ENCODE measurements at places on chromosomes 3 and 15. TPM values are rescaled to one million over a fixed set of nuclear protein-coding genes. Genes with fewer than 3 reads are reported as not detected.

GRCh38 chr15:52098323-52098722 lies 14.3 kb downstream of the BCL2L10 start:
- no peak overlapping the region for H3K27ac ChIP-seq
- no peak for DNase-seq
- H3K4me1 ChIP-seq = peaks cover 4% of the 10 kb centered on the region

DNA sequence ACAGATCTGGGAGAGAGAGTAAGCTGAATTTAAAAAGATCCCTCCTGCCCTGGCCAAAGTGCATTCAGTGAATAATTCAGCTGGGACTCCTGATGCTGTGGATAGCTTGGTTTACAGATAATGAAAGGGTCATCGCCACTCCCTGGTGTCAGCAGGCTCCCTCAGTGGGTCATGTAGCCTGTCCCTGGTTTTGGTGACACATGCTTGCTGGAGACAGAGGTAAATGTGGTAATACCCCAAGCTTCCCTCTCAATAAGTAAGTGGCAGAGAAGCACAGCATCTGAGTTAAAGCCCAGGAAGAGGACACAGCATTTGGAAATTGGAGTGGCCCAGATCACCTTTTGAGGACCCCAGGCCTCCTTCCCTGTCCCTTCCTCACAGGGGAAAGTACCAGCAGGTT lies 1.8 kb downstream of the TMEM115 start:
- DNase-seq = no peak
- peaks cover 45% of the 10 kb centered on the region for H3K36me3 ChIP-seq
- H3K4me1 ChIP-seq = peaks cover 29% of the 10 kb centered on the region
- peak overlapping the region; percentile 0 for H3K27ac ChIP-seq
- H3K4me3 ChIP-seq = peak overlapping the region; percentile 62

DNA sequence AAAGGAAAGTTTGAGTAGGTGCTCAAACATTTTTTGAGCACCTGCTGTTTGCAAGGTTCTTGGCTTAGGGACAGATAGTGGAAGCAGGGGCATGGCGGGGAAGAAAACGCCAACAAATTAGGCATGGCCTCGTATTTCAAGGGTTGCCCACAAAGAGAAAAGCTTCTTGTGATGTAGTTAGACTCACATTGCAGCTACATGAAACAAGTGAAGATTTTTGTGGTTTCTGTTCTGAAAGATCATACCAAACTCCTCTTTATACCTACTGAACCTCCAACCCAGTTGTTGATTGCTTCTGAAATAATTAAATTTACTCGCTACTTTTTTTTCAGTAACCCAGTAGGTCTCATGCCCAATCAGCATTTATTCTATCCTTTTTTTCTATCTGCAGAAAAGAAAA lies 23.5 kb upstream of the RARB start:
- H3K4me1 ChIP-seq = no peaks in the 10 kb centered on the region
- no peak overlapping the region for H3K27ac ChIP-seq
- no peak overlapping the region for H3K4me3 ChIP-seq
- no peaks in the 10 kb centered on the region for H3K27me3 ChIP-seq
- H3K36me3 ChIP-seq = no peaks in the 10 kb centered on the region

- no peaks in the 10 kb centered on the region for H3K36me3 ChIP-seq
- H3K27me3 ChIP-seq = no peaks in the 10 kb centered on the region
- H3K4me3 ChIP-seq = no peak overlapping the region
- H3K27ac ChIP-seq = no peak overlapping the region
- no peaks in the 10 kb centered on the region for H3K4me1 ChIP-seq
- no peak for DNase-seq
Observed at GRCh38 chr3:64509206-64509605, 178.6 kb downstream of the ADAMTS9 start.

GRCh38 chr15:75672646-75673425 lies 25.1 kb downstream of the SNX33 start:
- no peak overlapping the region for H3K4me3 ChIP-seq
- peaks cover 57% of the 10 kb centered on the region for H3K4me1 ChIP-seq
- no peak overlapping the region for H3K27ac ChIP-seq

DNA sequence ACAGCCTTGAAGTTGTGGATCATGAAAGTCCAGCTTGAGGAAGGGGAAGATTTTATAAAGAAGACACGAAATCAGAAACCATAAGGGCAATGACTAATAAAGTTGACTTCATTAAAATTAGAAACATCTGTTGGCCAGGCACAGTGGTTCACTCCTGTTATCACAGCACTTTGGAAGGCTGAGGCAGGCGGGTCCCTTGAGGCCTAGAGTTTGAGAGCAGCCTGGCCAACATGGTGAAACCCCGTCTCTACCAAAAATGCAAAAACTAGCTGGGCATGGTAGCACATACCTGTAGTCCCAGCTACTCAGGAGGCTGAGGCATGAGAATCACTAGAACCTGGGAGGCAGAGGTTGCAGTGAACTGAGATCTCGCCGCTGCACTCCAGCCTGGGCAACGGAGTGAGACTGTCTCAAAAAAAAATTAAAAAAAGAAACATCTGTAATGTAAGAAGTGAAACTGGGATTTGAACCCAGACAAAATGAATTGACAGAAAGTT lies 7.9 kb upstream of the UBXN7 start:
- DNase-seq = no peak
- H3K27me3 ChIP-seq = no peaks in the 10 kb centered on the region
- no peak overlapping the region for H3K27ac ChIP-seq
- no peaks in the 10 kb centered on the region for H3K4me1 ChIP-seq
- H3K4me3 ChIP-seq = no peak overlapping the region

- no peaks in the 10 kb centered on the region for H3K27me3 ChIP-seq
- H3K36me3 ChIP-seq = peaks cover 3% of the 10 kb centered on the region
- no peak overlapping the region for H3K4me3 ChIP-seq
- H3K27ac ChIP-seq = no peak overlapping the region
Observed at GRCh38 chr15:67564021-67564967, 21.8 kb downstream of the MAP2K5 start.

- DNase-seq = no peak
- H3K36me3 ChIP-seq = no peaks in the 10 kb centered on the region
- no peak overlapping the region for H3K27ac ChIP-seq
- no peaks in the 10 kb centered on the region for H3K4me1 ChIP-seq
Observed at GRCh38 chr3:124867511-124867910, 19.7 kb downstream of the ITGB5 start.

DNA sequence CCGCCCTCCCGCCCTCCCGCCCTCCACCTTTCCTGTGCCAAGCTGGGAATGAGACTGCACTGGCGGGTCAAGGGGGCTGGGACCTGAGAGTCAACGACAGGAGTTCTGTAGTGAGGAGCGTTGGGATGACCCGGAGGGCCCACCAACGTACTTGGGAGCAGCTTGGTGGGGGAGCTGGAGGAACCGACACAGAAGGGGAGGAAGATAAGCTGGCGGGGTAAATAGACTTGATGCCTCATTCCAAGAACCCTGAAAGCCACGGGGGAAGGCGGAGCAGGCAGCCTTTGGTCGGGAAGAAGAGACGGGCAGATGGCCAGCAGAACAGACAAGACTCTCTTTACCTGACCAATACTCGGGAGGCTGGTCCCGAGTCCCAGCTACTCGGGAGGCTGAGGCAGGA lies 277 bp downstream of the FMN1 start:
- peak; percentile 24 for DNase-seq
- no peak overlapping the region for H3K27ac ChIP-seq
- no peaks in the 10 kb centered on the region for H3K27me3 ChIP-seq
- peaks cover 8% of the 10 kb centered on the region for H3K4me1 ChIP-seq
- H3K4me3 ChIP-seq = peak overlapping the region; percentile 32
- no peaks in the 10 kb centered on the region for H3K36me3 ChIP-seq

DNA sequence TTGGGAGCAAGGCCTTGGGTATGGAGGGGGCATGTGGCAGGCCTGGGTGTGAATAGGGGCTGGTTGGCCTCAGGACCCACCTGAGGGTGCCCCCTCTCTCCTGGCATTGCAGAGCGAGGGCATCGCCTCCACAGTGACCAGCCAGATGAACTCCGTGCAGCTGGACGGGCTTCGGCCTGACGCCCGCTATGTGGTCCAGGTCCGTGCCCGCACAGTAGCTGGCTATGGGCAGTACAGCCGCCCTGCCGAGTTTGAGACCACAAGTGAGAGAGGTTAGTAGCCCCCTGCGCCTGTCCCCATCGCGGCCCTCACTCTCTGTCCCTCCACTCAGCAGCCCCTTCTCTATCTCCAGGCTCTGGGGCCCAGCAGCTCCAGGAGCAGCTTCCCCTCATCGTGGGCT lies 16.0 kb downstream of the EPHB3 start:
- H3K4me3 ChIP-seq = no peak overlapping the region
- H3K27ac ChIP-seq = no peak overlapping the region
- H3K4me1 ChIP-seq = no peaks in the 10 kb centered on the region
- H3K27me3 ChIP-seq = peaks cover 64% of the 10 kb centered on the region
- DNase-seq = no peak

DNA sequence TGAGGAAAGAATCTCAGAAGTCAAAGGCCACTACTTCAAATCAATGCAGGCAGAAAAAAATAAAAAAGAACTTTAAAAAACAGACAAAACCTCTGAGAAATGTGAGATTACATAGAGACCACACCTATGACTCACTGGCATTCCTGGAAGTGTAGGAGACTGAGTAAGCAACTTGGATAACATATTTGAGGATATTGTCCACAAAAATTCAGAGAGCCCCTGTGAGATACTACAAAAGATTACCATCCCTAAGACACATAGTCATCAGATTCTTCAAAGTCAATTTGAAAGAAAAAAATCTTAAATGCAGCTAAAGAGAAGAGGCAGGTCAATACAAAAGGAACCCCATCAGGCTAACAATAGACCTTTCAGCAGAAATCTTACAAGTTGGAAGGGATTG lies 887.3 kb downstream of the NTRK3 start:
- H3K36me3 ChIP-seq = no peaks in the 10 kb centered on the region
- no peak overlapping the region for H3K27ac ChIP-seq
- DNase-seq = no peak
- H3K4me3 ChIP-seq = no peak overlapping the region

GRCh38 chr3:125431912-125432790 lies 57.0 kb upstream of the ZNF148 start:
- peaks cover 29% of the 10 kb centered on the region for H3K4me1 ChIP-seq
- no peaks in the 10 kb centered on the region for H3K27me3 ChIP-seq
- H3K4me3 ChIP-seq = no peak overlapping the region
- no peak for DNase-seq
- H3K27ac ChIP-seq = peak overlapping the region; percentile 42

GRCh38 chr3:194315965-194316361 lies 35.2 kb downstream of the CPN2 start:
- no peaks in the 10 kb centered on the region for H3K36me3 ChIP-seq
- no peaks in the 10 kb centered on the region for H3K27me3 ChIP-seq
- DNase-seq = no peak
- H3K4me3 ChIP-seq = peak overlapping the region; percentile 47
- H3K4me1 ChIP-seq = peaks cover 14% of the 10 kb centered on the region

- no peak for DNase-seq
- H3K27me3 ChIP-seq = no peaks in the 10 kb centered on the region
- H3K36me3 ChIP-seq = no peaks in the 10 kb centered on the region
- no peak overlapping the region for H3K4me3 ChIP-seq
- H3K4me1 ChIP-seq = no peaks in the 10 kb centered on the region
Observed at GRCh38 chr3:143155756-143156155, 36.2 kb downstream of the CHST2 start.

DNA sequence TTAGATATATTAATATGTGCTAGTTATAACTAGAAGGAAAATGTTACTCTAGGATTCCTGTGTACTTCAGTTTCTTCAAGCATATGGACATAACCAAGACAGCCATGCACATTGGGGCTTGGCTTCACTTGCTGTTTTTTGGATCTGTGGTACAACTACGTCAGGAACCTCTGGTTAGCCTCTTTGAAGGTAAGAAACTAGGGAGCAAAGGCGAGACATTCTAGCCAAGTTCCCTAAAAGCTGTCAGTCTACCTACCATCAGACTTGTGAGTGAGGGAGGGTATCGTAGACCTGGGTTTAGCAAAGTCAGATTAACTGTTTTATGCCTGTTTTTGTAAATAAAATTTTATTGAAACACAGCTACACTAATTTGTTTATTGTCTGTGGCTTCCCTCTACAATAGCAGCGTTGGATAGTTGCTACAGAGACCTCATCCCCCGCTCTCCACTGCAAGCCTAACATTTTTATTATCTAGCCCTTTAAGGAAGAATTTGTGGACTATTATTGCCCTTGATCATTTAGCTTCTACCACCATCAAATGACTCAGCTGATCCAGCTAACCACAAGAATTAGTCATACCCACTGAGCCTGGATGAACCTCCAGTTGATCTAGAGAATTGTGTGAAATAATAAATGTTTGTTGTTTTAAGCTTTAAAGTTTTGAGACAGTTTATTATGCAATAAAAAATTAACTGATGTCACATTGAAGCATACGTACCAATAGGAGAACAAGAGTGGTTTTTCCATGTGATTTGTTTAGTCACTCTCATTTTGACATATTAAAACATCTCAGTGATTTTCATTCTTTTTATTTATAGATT lies 58.1 kb downstream of the RSRC1 start:
- H3K36me3 ChIP-seq = peaks cover 2% of the 10 kb centered on the region
- H3K27ac ChIP-seq = peak overlapping the region; percentile 73
- H3K27me3 ChIP-seq = no peaks in the 10 kb centered on the region

ZPLD1 gene
- not detected for total RNA-seq

P2RY12 gene
- not detected for total RNA-seq

LINGO1 gene
- 14.3 TPM for total RNA-seq

AP3S2 gene
- 25.0 TPM for total RNA-seq

XCR1 gene
- not detected for total RNA-seq

B3GALNT1 gene
- total RNA-seq = 2.0 TPM
